ENCODE measurements at places on chromosomes 7 and 10.

DNA sequence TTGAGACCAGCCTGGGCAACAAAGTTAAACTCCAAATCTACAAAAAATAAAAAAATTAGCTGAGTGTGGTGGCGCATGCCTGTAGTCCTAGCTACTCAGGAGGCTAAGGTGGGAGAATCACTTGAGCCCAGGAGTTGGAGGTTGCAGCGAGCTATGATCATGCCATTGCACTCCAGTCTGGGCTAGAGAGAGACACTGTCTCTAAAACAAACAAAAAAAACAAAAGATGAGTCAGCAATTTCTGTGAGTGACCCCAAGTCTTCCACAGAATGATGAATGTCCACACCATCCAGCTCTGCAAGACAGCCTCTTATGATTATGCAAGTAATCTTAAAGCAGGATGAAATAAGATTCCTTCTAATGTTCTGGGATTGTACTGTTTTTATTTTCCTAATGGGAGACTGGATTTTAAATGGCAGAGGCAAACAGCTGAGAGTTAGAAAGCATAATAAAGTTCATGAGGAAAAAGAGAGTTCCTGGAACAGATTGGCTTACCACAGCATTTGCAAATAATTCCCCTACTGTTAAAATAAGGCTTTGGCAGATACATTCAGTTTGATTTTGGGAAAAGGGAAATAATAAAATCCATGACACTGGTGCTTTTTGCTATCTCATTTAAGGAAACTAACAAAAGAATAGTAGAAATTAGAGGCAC lies 18.9 kb upstream of the PRKAR2B start:
- DNase-seq = no peak

DNA sequence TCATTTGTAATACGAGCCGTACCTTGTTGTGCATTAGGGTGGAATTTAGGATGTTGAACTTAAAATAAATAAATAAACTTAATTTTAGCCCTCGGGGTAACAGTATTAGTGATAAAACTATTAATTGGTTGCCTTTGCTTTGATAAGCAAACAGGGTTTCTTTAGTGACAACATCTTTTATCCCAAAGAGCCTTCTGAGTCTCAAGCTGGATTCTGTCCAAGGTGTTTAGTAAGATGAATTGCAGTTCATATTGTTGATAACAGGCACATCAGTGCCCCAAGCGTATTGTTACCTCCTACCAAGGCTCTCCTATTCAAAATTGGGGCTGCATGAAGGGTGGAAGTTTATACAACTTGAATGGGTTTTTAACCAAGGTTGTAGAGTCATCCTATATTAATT lies 144.4 kb upstream of the CELF2 start:
- no peak for DNase-seq

DNA sequence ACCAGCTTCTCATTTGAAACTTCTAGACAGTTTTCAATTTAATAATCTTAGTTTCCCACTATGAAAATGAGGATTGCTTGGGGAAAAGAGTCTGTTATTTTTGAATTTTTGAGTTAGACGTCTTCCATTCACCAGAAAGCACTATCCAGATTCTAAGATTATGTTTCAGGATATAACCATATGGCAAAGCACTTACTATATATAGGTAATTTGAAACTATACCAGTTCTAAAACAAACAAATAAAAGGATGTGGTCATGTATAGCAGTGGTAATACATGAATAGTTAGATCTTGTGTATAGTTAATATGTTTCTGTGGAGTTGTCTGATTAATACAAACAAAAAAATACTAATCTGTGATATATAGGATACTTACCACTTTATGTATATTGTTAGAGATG lies 320.0 kb downstream of the EXOC4 start:
- no peak for DNase-seq

DNA sequence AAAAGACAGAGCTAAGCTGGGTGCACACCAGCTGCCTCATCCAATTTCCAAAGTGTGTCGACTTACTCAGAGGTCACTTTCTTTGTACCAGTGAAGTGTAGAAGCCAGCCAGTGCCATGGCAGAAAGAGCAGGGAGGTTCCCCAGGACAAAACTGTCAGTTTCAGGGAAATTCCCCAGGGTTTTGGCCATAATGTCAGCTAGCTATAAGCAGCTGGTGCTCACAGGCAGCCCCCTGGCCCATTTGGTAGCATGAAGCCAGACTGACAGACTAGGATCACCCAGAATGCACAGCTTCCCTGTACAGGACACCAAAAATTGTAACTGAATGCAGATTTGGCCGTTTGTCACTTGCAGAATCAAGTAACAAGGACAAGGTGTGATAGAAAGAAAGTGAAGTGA lies 28.6 kb downstream of the MRPL32 start:
- DNase-seq = no peak

Measured in AG04449 (cell line).